ENCODE measurements at places on chromosomes 1 and 21.

DNA sequence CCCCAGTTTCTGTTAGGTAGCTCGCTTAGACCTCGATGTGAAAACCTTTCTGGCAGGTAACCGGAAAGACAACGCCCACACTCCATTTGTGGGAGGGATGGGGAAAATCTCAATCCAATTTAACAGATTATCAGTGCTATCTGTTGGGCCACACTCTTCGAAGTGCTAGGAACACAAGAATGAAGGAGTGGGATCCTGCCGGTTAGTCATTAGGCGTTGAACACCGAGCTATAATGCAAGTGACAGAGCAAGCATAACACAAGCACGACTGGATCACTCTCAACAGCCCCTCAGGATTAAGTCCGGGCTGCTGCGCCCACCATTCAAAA lies 531 bp downstream of the SNIP1 start:
- no peak for DNase-seq

DNA sequence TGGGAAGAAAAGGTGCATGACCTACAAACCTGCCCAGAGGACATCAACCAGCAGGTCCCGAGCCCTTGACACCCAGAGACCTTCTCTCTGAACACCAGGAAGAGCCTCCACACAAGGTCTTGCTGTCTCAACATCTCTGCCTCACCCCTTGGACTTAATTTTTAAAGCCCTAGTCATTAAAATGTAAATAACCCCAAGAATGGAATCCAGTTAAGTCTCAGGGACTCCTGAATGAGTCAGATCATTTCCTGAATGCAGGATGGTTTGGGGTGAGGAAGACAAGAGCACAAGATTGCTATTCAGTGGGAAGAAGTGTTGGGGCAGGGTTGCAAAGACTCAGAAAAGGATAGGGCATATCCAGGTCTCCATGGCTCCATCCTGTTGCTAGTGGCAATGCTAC lies 17.8 kb upstream of the GRIK3 start:
- no peak for DNase-seq

- no peak for DNase-seq
Observed at GRCh38 chr1:155166051-155166470, 7.0 kb downstream of the KRTCAP2 start.

GRCh38 chr1:33350611-33351280 lies 29.8 kb upstream of the A3GALT2 start:
- no peak for DNase-seq

DNA sequence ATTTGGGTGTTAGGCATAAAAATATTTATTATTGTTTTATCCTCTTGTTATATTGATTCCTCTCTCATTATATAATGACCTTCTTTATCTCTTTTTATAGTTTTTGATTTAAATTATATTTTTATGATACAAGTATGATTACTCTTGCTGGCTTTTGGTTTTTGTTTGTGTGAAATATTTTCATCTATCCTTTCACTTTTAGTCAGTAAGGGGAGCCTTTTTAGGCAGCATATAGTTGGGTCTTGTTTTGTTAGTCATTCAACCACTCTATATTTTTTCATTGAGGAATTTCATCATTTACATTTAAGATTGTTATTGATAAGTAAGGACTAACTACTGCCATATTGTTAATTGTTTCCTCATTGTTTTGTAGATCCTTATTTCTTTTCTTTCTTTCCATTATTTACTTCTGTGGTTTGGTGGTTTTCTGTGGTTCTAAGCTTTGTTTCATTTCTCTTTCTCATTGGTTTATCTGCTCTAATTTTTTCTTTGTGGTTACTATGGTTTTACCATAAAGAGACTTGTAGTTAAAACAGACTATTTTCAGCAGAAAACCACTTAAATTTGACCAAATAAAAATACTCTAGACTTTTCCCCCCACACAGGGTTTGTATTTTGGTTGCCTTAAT lies 593.1 kb downstream of the NUF2 start:
- no peak for DNase-seq

- no peak for DNase-seq
Observed at GRCh38 chr1:61299463-61299862, 217.1 kb downstream of the NFIA start.

DNA sequence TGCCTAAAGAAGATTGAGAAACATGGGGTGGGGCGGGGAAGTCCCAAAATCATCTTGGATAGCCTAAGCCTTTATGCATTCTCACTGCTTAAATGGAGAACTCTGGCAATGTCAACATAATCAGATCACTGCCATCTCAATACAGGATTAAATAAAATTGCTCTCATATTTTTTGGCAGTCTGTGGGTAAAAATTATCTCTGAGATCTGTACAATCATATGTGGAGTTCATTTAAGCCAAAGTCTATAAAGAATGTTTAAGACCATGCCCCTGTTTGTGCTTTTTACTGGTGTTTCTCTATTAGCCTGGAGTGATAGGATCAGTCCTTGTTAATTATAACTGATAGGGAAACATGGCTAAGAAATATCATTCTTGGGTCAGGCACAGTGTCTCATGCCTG lies 136.3 kb downstream of the GPR52 start:
- DNase-seq: no peak

DNA sequence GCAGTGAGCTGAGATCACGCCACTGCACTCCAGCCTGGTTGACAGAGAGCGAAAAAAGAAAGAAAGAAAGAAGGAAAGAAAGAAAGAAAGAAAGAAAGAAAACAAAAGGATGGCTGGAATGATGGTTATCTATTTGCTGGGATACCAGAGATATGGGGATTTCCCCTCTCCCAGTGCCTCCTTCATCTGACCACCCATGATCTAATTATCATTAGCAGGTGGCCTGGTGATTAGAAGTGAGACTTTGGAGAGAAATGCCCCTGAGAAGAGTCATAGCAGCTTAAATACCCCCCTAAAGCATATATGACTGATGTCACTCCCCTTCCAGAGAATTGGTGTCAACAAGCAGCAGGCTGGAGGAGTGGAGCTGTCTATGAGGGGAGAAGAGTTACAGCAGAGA lies 1.3 kb upstream of the NPPB start:
- DNase-seq: no peak

DNA sequence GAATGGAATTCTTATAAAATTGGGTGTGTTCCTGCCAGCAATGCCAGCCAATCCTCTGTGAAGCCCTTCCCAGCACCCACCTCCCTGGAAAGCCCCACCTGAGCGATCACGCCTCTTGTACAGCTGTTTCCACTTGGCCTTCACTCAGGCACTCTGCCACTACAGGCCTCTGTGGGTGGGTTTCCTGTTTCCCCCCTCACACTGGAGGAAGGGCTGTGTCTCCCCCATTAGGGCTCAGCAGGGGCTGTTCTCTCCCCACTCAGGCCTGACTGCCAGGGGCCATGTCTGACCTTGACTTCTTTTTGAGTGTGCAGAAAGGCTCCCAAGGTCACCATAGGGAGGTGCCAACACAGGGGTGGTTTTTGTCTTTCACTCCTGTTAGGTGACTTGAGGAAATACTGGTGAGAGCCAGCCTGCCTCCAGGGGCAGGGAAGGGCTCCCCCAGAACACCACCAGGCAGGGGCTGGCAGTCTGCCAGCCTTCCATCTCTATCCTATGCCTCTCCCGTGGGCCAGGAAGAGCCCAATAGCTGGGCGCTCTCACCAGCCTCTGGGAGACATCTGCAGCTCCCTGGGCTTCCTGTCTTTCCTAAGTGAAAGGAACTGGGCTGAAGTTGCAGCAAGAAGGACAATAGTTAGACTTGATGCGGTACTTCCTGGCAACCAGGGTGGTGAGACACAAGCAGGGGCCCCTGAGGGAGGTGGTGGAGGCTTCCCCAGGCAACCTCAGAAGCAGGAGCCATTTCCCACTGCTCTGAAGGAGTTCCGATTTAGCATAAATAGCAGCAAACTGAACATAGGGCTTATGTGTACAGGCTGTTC lies 49.1 kb downstream of the ELK4 start:
- no peak for DNase-seq

DNA sequence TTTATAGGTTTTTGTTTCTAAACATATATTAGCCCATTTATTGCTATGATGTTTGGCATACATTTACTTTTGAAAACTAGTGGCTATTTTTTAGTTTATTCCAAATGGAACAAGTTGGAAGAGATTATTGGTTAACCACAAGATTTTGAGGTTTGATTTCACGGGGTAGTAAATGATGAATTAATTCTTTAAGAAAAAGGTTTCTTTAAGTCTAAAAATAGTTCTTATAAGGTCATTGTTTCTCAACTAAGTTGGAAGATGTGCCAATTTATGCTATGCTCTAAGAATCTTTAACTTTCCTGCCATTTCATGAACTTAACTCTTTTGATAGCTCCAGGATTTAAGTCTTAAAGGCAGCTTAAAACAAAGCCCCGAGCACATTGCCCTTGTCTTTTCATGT lies 183.8 kb downstream of the LMO4 start:
- DNase-seq: no peak

GRCh38 chr21:42305707-42306147 lies 9.5 kb downstream of the TFF3 start:
- DNase-seq: no peak

- DNase-seq: no peak
Observed at GRCh38 chr1:59645893-59646292, 168.9 kb upstream of the HOOK1 start.

DNA sequence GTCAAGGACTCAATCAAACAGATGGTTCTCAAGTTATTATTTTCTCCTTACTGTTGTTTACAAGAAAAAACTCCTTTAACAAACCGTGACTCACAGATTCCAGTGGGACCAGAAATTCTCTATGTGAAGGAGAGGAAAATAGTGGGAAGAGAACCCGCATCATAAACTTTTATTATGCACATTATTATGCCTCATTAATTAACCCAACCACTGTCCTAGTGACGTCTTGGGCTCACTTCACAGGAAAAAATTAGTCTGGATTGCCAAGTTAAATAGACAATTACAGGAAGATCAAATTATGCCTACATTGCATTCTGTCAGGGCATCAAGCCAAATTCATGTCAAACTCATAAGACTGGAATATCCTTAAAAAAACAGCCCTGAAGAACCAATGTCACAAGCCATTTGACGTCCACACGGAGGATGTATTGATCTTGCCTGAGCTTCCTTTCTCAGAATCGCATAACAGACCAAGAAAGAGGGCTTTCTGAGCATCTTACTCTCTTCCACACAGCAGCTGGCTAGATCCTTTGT lies 347.8 kb downstream of the DUSP10 start:
- DNase-seq: no peak

DNA sequence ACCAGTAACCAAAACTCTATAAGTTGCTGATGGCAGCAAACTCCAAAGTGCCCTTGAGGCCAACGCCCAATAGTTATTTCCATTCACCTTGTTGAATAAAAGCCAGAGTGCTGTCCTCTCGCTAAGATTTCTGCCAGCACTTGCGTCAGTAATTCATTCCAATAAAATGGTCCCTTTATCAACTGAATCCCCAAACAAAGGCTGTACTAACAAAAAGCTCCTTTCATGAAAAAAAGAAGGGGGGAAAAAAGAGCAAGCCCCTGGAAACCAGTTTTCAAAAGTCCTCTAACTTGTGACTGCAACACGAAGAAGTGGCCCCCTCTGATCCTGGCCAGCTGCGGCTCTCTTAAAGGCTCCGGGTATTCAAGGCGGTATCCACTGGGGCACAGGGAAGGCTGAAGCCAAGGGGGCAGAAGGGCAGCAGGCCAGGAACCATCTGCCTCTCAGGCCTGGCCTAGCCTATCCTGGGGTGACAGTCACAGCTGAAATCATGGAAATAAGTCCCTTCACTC lies 55.8 kb upstream of the ZNF326 start:
- DNase-seq: no peak

GRCh38 chr1:44777969-44778635 lies 2.8 kb downstream of the RPS8 start:
- no peak for DNase-seq

GRCh38 chr21:35342440-35342839 lies 293.3 kb upstream of the RUNX1 start:
- no peak for DNase-seq

DNA sequence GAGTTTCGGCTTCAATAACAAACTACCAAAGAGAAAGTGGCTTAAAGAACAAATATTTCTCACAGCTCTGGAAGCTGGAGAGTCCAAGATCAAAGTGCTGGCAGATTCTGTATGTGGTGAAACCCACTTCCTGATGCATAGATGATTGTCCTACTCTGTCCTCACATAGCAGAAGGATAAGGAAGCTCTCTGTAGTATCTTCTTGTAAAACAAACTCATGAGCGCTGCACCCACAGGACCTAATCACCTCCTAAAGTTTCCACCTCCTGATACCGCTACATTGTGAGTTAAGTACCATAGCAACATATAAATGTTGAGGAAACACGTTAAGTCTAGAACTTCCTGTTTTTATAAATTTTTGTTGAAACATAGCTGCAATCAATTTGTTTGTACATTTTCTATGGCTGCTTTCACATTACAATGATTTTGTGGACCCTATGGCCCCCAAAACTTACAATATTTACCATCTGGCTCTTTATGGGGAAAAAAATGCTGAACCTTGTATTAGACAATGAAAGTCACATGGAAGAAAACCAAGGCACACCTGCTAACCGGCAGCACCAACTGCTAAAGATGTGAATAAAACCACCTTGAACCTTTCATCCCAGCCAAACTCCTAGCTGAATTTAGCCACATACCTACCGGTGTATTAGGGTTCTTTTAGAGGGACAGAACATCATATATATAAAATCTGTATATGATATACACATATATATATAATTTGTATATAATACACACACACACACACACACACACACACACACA lies 1423.4 kb downstream of the NCAM2 start:
- no peak for DNase-seq

GRCh38 chr21:42350318-42350910 lies 380 bp downstream of the TFF2 start:
- DNase-seq: no peak

- no peak for DNase-seq
Observed at GRCh38 chr21:32712043-32712442, 15.8 kb downstream of the SYNJ1 start.

- DNase-seq: no peak
Observed at GRCh38 chr1:169443923-169444322, 16.6 kb upstream of the CCDC181 start.

DNA sequence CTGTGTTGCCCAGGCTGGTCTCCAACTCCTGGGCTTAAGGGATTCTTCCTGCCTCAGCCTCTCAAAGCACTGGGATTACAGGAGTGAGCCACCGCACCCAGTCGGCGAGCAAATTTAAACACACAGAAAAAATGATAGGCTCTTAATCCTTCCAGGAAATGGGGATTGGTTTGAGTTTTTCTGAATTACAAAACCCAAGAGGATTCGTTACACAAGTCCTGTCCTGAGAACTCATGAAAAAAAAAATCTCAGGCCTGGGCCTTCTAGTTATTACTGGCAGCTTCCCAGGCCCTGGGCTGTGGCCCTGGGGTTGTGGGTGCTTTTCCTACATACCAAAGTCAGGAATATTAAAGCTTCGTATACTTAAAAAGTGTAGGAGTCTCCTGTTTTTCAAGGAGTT lies 6.3 kb upstream of the IFNGR2 start:
- no peak for DNase-seq

GRCh38 chr1:25137106-25137505 lies 95.2 kb downstream of the SYF2 start:
- DNase-seq: no peak

DNA sequence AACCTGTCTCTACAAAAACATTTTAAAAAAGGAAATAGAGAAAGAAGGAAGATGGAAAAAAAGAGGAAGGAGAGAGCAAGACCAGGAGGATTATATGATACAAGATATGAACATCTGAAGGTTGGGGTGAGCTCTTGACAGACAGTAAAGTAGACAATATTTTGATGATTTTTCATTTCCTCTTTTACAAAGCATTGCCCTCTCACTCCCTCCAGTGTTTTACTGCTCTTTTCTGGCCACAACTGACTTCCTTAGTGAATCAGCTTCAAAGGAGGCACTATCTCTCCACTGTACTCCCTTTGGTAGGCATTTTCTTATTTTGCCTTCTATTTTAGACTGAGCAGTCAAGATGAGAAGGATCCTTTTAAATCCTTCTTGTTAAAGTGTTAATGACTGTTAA lies 296.7 kb downstream of the KCTD3 start:
- DNase-seq: no peak

- no peak for DNase-seq
Observed at GRCh38 chr1:197619008-197619640, 156.2 kb downstream of the DENND1B start.

Measured in stimulated activated CD4-positive, alpha-beta T cell treated with anti-CD3 and anti-CD28 coated beads, Interleukin-1b, Interleukin-23, amount 100 ng/mL, for 1 hour (primary cell).